ENCODE measurements at places on chromosomes 6 and 20.

GRCh38 chr6:84428300-84428907, 201.0 kb upstream of the CEP162 start:
- no peak for DNase-seq

DNA sequence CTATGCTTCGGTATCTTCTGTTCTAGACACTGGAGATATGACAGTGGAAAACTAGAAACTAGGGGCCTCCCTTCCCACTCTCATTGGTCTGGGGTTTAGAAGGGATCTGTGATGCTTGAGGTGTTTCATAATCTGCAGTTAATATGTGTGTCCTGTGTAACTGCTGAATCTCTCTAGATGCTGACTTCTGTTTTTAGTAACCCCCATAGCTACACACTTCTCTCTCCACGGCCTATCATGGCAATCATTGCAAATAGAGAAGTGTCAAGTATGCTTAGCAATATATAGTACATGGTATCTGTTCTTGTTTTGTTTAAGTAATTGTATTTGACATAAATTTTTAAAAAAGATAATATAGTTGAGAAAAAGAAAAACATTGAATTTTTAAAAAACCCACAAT, 394.6 kb upstream of the MMS22L start:
- no peak for DNase-seq

GRCh38 chr6:45838451-45838850, 177.2 kb downstream of the CLIC5 start:
- DNase-seq, result no peak

DNA sequence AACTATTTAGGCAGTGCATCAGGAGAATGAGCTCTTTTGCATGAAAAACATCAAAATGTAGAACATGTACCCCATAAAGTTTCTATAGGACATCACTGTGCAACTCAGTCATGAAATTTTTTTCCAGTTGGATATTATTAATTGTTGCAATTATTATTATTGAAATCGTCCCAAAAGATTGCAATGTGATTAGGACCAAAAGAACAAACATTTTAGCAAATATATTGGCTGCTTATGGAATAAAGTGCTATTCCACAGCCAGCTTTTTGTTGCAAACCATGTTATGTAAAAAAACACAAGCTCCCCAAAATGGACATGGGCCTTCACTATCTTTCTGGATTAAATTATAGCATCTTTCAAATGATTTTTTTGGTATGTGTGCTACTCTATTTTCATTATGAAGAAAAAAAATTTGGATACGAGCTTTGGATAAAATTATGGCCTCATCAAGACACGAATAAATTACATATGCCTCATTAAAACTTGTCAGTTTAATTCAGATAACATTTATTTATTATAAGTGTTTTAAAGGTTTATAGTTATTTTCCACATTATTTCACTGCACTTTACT, 262.7 kb upstream of the TCF21 start:
- DNase-seq, result no peak

- DNase-seq, result no peak
Measured at GRCh38 chr20:43323592-43323991, 133.9 kb upstream of the PTPRT start.

Measured in T-helper 17 cell (primary cell).